ENCODE measurements at places on chromosomes 11 and 22. TPM values are rescaled to one million over a fixed set of nuclear protein-coding genes. Genes with fewer than 3 reads are reported as not detected.
A peak's percentile ranks its signal among the peaks of the same experiment; 100 is the strongest.

- peak; percentile 80 for DNase-seq
Measured at GRCh38 chr22:45863981-45864751, 112.8 kb downstream of the WNT7B start.

MPEG1 gene
- total RNA-seq, result not detected

TNNT3 gene
- total RNA-seq, result 2.3 TPM

GRCh38 chr22:34880662-34881061 lies 185.3 kb upstream of the ISX start:
- DNase-seq, result no peak

OR8D1 gene
- not detected for total RNA-seq

DNA sequence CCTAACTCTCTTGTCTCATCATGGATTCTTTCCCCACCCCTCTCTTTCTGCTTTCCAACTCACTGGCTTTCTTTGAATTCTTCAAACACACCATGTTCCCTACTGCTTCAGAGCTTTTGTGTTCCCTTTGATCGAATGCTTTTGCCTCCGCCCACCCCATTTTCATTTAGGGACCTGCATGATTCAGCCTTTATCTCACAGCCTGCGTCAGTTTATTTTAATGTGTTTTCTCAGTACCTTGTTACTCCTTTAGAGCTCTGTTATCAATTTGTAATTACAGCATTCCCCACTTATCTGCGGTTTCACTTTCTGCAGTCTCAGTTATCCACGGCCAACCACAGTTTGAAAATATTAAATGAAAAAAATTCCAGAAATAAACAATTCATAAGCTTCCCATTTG lies 451.3 kb downstream of the METTL15 start:
- DNase-seq, result no peak

GRCh38 chr11:723120-723883 lies 17.3 kb downstream of the EPS8L2 start:
- peak; percentile 70 for DNase-seq

DNA sequence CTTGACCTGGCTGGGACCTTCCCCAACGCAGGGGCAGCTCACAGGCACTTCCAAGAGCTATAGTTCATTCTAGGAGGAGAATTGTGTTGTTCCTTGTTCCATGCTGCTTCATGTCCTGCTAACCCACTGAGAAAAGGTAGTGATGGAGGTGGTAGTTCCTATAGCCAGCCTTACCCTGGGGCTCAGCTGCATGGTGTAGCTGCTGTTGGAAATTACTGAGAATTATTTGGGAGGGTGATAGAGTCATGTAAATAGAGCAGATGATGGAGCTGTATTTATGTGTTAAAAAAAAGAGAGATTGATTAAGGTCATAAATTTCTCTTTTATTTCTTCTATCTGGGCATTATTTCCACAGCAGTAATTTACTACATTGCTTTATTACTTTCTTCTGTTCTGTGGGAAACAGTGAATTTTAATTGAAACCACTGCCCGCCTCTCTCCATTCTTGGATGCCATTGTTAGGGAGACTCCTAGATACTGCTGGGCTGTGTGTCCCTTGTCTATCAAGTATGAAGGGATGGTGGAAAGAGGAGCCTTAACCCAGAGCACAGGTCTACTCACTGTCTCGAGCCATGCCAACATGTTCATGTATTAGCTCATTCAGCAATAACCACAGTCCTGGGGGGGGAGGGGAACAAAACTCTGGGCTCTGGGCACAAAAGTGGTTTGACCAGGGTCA lies 309.2 kb downstream of the FAT3 start:
- DNase-seq, result no peak

DNA sequence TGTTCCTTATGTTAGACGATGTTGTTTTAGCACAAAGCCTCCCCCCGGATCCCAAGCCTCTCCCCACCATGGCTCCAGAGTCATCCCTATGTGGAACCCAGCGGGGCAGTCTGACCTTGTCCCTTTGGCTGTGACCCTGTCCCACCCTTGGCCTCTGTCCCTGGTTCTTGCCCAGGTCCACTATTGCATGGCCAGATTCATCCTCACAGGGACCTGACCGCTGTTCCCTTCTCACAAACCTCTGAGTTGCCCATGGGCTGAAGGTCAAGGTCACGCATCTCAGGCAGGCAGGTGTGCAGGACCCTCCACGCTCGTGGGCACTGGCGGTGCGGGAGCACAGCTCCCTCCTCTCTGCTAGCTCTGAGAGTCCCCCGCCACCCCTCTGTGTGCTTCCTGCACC lies 39.0 kb downstream of the BCR start:
- DNase-seq, result no peak

DNA sequence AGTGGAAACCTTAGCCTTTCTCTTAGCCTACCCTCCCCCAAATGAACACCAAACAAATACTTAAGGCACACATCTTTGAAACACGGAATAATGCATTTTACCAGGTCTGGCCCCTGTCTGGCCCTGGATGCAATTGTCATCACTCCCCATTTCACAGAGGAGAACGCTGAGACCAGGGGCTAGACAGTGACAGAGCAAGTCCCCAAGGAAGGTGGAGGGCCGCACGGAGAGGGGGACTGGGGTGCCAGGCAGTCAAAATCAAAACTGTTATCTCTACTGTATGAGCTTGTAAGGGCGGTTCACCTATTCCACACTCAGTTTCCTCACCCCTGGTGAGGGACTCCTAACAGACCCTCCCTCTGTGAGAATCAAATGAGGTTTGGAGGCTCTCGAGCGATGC lies 414.2 kb downstream of the SOX6 start:
- no peak for DNase-seq

- no peak for DNase-seq
Measured at GRCh38 chr22:24685531-24686190, 82.7 kb downstream of the GGT1 start.

LINC01488 gene
- not detected for total RNA-seq

- DNase-seq, result peak; percentile 87
Measured at GRCh38 chr11:9535189-9535781, 38.2 kb upstream of the WEE1 start.

GRCh38 chr11:109654091-109654490 lies 232.1 kb downstream of the C11orf87 start:
- DNase-seq, result no peak

GPR83 gene
- not detected for total RNA-seq

DNA sequence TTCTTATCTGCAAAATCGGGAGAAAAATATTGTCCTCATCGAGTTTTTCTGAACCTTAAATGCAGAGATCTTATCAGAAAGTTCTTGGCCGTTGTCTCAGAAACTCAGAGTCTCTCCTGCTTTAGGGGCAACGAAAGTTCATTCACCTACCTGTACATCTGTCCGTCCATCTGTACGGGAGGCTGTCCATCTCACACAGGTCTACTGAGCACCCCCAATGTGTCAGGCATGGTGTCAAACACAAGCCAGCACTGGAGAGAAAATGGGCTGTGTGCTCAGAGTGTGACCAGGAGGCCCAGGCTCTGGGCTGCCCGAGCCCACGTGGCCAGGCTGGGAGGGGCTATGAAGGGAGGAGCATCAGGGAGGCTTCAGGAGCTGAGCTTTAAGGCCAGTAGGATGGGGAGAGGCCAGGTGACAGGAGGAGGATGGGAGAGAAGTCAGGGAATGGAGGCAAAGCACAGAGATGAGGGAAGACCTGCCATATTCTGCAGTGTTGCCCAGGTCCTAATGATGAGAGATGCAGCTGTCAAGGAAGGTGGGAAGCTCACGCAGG lies 62.4 kb upstream of the MYEOV start:
- no peak for DNase-seq

GRCh38 chr11:77287136-77287535 lies 14.3 kb downstream of the GDPD4 start:
- no peak for DNase-seq

GRCh38 chr11:87719326-87720073 lies 455.7 kb downstream of the RAB38 start:
- no peak for DNase-seq

GSTP1 gene
- total RNA-seq, result 403 TPM

TMEM191C gene
- total RNA-seq, result not detected

DNA sequence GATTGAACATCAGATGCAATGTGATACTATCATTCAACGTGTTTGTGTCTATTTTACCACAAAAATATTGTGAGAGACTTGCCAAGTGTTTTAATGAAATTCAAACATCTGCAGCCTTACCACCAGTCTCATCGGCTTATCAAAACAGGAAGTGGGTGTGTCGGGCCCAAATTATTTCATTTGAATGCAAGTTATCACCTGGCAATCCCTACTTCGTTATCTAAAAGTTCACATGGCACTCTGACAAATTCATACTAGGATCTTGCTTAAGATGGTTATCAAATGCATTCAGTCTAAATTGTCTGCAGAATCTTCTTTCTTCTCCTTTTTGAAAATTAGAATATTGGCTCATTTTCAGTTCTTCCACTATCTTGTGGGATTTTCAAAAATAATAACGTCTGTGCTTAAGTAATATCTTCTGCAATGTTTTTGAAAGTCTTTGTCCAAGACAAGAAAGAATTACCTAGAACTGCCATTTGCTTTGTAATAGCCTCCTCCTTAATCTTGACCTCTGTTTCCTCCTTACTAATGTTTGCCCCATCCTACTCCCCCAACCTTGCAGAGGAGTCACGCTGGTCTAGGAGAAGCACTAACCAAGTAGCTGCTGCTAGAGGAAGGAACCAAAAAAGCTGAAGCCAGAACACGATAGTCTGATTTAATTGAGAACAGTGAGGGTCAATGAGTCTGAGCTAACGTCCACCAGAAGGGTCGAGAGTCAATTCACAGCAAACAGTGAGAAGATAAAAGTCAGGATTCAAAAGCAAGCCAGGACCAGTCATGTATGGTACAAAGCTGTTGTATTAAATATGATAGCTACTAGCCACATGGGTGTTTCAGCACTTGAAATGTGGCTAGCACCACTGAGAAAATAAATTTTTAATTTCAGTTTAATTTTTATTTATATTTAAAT lies 10.2 kb upstream of the BIRC3 start:
- peak; percentile 39 for DNase-seq

TREH gene
- not detected for total RNA-seq

- no peak for DNase-seq
Measured at GRCh38 chr11:12961615-12962014, 47.5 kb upstream of the RASSF10 start.

CHST1 gene
- total RNA-seq, result not detected

MIOX gene
- 0.31 TPM for total RNA-seq

GRCh38 chr11:129457321-129457720 lies 81.7 kb downstream of the BARX2 start:
- no peak for DNase-seq

- DNase-seq, result no peak
Measured at GRCh38 chr22:43897751-43898261, 6.0 kb upstream of the PNPLA5 start.

ANGPTL5 gene
- total RNA-seq, result not detected

- no peak for DNase-seq
Measured at GRCh38 chr11:11411401-11411985, 58.4 kb upstream of the CSNK2A3 start.

- DNase-seq, result no peak
Measured at GRCh38 chr11:130404727-130405126, 23.7 kb downstream of the ADAMTS8 start.

UPK2 gene
- total RNA-seq, result 0.25 TPM

DNA sequence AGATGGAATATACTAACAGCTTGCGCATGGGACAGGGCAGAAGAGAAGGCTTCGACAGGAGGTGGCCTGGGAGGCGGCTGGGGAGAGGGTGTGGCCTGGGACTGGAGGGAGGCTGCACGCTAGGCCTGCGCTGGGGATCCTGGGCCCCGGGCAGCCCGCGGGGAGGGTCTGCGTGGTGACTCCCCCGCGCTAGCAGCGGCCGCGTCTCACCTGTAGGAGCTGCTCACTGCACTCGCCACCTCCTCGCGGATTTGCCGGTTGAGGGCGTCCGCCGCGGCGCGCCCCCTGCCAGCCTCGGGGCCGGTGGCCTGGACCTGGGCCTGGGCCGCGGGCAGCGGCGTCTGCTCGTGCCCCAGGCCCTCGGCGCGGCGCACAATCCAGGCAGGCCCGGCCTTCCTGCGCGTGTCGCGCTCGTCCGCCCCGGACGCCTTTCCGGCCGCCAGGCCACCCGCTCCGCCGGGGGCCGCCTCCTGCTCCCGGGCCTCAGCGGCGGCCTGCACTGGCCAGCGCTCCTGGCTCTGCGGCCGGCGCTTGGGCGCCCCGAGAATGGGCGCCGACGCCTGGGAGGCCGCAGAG lies 1.5 kb downstream of the MAP6 start:
- DNase-seq, result peak; percentile 8

- DNase-seq, result no peak
Measured at GRCh38 chr22:20154602-20155187, 3.8 kb upstream of the CCDC188 start.

GRCh38 chr22:48959496-48959895 lies 868.2 kb downstream of the BRD1 start:
- DNase-seq, result no peak

DNA sequence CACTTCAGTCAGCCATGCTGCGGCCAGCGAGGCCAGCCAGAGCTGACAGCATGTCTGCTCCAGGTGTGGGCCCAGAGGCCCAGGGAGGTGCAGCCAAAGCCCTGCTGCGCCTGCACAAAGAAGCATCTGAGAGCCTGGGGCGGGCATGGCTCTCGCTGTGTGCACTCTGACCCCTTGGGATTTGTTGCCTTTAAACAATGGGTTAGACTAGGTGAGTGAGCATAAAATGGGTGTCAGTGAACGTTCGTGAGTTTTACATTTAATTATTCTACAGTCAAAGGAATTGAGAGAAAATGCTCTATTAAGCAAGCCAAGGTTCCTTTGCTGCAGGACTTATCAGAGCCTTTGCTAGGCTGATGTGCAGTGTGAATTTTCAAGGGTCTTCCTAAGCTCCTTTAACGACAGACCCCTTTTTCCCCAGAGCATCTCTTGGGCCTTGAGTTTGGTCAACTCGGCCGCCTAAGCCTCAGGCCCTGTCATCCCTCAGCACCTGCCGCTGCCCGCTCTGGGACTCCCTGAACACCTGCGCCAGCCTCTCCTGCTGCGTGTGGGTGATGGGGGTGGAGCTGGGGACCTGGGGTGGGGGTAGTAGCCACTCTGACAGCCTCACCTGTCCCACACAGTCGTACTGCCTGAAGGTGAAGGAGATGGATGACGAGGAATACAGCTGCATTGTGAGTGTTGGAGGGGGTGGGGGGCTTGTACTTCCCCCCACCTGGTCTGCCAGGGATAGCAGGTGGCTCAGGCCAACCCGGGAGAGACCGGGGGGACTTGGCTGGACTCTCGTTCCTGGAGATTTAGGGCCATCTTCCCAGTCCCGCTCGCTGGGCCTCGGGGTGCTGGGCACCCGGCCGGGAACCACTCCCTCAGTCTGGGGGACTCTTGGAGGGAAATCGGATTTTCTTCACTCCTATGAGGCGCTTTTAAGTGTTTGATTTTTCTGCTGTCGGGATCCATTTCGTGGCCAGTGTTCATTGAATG lies 10.5 kb downstream of the SLC16A8 start:
- no peak for DNase-seq

Measured in activated naive CD4-positive, alpha-beta T cell treated with anti-CD3 and anti-CD28 coated beads for 36 hours (primary cell).